Astrocyte of the spinal cord (primary cell): ENCODE measurements at places on chromosomes 3 and 15.

- no peak for DNase-seq
Measured at GRCh38 chr3:100465892-100466777, 26.3 kb upstream of the TMEM45A start.

DNA sequence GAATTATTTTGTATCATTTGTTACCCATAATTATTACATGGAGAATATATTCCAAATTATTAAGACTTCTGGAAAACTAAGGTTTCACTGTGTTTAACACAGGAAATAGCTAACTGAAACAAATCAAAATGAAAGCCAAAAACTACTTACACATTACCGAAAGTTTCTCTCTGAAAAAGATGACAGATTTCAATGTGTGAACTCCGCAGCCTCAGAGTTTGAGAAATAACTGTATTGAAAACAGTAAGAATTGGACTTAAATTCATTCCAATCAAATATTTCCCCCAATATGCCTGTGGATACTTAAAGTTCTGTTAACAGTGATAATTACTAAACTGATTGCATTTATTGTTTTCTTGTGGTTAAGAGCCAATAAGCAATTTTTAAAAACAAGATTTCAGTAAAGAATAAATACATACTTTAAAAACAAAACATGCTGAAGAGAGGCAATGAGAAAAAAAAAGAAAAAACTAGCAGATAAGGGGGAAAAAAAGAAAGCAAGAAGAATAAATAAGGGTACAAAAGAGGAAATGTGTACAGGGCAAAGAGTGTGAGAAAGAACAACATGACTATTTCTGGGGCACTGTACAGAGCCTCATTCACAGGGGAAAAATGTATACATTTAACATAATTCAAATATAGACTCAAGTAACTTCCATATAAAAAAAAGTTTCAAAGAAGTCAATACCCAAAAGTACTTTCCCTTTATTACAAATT, 30.7 kb downstream of the DENND4A start:
- DNase-seq = no peak

GRCh38 chr3:116852803-116853202, 143.2 kb downstream of the TUSC7 start:
- DNase-seq = no peak

DNA sequence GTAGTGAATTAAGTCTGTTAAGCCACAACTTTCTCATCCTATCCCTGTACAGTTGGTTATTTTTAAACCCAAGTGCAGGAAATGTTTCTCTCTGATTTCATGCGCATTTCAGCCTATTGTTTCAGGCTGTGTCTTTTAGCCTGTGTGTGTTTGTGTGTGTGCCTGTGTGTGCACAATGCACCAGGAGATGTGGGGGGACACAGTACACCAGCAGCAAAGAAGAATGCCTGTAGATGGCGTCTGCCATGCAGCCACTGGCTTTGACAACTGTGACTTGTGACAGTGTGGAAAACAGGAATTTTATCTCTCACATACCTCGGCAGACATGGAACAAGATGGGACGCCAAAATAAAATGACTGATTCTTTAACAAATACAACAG, 43.6 kb upstream of the PLXNA1 start:
- no peak for DNase-seq

GRCh38 chr3:129555153-129555550, 12.2 kb downstream of the H1-8 start:
- no peak for DNase-seq

- DNase-seq = no peak
Measured at GRCh38 chr3:58266577-58266976, 29.0 kb downstream of the ABHD6 start.

DNA sequence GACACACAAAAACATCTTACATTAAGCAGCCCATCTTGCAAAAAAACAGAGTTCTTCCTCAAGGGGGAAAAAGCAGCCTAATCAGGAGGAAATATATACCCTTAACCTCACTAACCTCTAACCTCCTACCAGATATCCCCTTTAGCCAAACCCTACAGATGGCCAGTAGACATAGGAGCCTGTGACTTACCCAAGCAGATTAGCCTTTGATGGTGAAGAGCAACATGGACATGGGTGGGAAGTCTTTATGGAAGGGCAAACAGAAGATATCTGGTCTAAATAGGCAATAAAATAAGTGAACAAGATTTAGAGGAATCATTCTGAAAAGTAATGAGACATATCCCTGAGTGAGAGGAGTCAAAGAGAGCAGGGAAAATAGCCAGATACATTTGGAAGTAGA, 119.4 kb upstream of the ARPP21 start:
- DNase-seq = no peak

DNA sequence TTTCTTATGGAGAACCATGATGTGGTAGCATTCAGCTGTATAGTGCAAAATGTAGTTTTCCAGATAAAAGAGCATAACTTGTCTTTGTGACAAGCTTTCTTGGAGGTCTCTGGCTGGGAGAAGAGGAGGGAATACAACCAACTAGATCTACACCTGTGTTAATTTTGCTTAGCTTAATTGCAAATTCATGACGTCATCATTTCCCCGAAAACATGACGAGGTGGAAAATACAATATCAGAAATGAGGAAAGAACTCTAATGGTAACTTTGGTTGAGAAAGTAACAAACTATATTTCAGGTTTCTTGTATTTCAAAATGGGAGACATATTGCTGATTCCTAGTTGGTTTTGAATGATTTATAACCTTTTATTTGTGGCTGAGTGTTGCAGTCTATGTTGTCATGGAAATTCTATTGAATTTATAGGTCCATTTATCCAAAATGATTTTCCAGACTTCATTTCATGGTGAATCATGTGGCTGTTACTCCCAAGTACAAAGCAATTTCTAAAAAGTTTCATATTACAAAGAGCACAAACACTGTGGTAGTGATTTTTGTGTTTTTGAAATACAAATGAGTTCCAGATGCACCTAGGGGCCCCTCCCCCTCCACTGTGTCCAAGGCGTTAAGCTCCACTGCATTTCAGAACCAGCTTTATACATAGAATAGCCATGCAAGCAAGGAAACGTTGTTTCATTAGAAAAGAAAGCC, 307.2 kb downstream of the FEZF2 start:
- DNase-seq = peak; percentile 71

DNA sequence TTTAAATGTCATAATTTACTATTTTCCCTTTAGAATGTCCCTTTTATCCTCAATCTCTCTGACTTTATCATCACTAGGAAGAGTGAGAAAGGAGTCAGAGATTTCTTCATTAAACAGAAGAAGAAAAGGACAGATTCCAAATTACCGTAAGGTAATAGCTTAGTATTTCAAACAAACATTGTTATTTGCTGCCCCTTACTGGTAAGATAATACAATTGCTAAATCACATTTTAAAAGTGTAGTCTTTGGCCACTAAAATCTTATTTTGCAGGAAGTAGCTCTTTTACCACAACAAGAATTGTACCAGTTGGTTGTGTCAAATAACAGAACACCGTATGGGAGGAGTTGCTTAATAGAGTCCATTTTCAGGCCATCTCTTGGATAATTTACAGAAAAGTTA, 53.7 kb downstream of the CGGBP1 start:
- peak; percentile 35 for DNase-seq

DNA sequence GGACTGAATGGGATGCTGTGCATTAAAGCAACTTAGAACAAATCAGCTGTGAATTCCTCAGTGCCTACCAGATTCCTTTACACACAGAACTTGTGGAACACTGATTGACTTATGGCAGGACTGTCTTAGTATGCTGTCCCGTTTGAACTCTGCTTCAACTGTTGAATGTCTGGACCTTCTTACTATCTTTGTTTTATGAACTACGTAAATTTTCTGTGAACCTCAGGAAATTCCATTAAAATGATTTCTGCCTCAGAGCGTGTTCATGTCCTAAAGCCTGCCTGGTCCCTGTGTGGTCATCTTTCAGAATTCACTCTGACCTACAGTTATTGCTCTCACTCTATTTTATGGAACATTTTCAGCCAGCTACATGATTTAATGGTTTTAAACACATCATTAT, 29.4 kb upstream of the FBN1 start:
- DNase-seq = peak; percentile 78

- DNase-seq = peak; percentile 91
Measured at GRCh38 chr15:99704444-99704838, 28.8 kb downstream of the LYSMD4 start.

GRCh38 chr3:177468816-177469215, 271.5 kb upstream of the TBL1XR1 start:
- no peak for DNase-seq

- no peak for DNase-seq
Measured at GRCh38 chr15:88321271-88321670, 64.7 kb upstream of the NTRK3 start.

DNA sequence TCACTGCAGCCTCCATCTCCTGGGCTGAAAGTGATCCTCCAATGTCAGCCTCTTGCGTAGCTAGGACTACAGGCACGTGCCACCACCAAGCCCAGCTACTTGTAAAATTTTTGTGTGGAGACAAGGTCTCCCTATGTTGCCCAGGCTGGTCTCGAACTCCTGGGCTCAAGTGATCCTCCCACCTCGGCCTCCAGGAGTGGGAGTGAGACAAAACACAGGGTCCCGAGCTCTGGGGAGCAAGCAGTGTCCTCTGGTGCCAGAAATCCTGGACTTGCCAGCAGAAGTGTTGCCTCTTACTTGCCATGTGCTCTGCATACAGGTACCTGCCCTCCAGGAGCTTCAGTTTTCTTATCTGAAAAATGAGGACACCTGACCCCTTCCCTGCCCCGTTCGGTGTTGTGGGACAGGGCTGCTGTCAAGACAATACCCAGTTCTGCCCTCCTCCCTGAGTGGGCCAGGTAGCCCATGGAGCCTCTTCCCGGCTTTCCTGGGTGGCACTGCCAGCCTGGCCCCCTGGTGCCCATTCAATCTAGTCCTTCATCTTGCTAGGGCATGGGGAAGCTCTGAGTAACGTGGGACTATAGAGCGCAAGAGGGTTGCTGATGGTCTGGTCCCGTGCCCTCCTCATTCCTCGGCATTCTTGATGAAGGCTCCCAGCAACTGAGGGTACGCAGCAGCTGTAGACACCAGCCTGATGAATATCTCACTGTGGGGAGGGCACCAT, 164.6 kb downstream of the GOLGA6L4 start:
- no peak for DNase-seq

GRCh38 chr15:101069654-101069973, 150.5 kb downstream of the LRRK1 start:
- DNase-seq = no peak

DNA sequence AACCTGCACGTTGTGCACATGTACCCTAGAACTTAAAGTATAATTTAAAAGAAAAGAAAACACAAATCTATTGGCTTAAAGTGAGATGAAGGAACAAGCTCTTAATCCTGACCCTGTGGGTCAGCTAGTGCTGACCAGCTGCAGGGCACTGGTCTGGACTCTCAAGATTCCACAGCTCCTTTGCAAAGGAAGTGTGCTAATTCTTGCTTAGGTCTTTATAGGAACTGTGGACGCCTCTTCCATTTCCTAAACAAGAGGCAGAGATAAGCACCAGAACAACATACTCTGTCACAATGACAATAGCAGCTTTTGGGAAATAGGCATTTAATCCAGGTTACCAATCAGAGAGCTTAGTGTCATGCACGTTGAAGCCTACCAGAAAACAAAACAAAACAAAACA, 166.1 kb downstream of the ISL2 start:
- no peak for DNase-seq

DNA sequence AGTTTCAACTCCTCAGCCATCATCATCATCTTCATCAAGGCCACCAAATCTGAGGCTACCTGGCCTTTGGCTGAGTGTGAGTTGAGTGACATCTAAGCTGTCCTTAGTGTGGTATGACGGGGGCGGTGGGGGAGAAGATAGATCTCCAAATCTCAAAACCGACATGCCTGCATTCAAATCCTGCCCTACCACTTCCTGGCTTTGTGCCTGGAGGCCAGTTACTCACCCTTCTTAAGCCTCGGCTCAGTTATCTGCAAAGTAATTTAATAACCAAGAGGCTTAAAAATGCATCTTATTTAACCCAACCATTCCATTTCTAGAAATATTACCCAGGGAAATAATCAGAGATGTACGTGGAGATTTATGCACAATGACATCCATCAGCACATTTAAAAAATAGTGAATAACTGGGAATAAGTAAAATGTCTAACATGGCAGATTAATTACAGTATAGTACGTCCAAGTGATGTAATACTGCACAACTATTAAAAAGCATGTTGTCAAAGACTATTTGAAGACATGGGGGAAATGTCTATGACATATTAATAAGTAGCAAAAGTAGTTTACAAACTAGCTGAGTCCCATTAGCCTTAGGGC, 167.4 kb downstream of the NTRK3 start:
- DNase-seq = no peak

GRCh38 chr3:196757876-196758739, 18.5 kb downstream of the PAK2 start:
- DNase-seq = peak; percentile 72

DNA sequence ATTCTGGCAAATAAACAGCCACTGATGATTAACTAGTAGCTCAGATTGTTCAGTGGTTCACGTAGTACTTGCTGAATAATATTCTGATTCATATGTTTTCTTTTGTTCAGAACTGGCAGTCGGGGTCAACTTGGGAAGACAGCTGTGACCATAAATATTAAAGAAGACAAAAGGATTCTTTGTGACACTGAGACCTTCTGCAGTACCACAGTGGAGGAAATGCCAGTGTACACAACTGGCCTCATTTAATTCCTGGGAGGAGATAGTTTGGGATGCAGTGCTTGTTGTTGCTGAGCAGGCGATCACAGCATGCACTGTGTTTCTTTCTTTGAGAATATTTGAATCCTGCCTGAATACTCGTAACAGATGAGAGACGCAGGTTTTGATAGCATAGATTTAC, 26.7 kb upstream of the MCF2L2 start:
- peak; percentile 75 for DNase-seq

- peak; percentile 22 for DNase-seq
Measured at GRCh38 chr3:72177075-72178050, 392.4 kb upstream of the PROK2 start.

DNA sequence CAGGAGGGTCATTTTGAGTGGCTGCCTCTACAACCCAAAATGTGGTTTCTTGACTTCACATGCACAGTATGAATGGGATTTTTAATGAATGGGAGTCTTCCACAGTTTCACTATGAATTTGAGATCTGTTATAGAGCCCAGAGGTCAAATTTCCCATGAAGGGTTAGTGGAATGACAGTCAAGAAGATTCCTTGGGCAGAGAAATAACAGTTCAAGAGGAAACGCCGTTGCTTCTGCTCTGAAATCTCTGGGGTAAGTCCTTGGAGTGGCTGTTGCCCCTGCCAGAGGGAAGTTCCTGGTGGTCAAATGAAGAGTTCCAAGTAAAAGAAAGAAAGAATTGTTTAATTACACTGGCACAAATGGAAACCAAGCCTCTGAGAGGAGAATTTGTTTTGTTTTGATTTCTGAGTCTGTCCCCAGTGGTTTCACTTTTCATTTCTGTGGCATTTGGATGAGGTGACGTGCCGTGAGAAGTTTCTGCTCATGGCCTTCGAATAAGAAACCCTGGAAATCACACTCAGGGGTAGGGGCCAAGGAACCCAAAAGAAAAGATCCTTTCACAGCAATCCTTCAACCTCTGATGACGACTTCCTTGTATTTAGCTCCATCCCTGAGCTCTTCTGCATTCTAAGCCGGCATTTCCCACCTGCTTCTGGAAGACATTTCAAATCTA, 77.5 kb upstream of the IL12A start:
- DNase-seq = no peak

DNA sequence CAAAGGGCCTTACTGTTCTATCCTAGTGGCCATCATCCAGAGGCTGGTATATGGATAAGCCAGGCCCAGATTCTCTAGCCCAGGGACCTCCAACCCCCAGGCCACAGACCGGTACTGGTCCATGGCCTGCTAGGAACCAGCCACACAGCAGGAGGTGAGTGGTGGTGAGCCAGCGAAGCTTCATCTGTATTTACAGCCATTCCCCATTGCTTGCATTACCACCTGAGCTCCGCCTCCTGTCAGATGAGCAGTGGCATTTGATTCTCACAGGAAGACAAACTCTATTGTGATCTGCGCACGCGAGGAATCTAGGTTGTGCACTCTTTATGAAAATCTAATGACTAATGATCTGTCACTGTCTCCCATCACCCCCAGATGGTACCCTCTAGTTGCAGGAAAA, 30.1 kb upstream of the TPM1 start:
- DNase-seq = no peak
